ENCODE measurements at places on chromosomes 1 and 21.

GRCh38 chr1:47433037-47433421, 4.8 kb upstream of the FOXD2 start:
- DNase-seq = no peak

- no peak for DNase-seq
These were observed 641.1 kb upstream of the B3GALT2 start for GRCh38 chr1:193827516-193827915.

- no peak for DNase-seq
These were observed 446.0 kb downstream of the GPATCH2 start for GRCh38 chr1:217184854-217185253.

DNA sequence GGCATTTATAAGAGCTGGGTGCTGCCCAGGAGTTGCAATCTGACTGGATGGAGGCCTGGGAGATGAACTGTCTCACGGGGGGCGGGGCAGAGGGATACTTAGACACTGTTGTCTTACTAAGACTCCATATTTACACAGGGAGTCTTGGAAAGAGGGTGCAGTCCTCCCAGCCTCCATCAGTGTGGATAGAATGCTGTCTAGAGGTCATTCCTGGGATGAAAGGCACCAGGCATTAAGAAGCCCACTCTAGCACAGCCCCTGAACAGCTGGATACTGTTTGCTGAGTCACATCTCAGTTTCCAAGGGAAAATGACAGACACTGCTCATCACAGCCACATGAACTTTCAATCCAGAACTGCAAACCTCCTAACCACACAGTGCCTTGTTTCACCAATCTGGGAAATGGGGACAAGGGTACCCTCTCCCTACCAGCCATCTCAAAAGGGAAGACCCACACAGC, 43.3 kb downstream of the SSBP3 start:
- DNase-seq = no peak
